ENCODE measurements at places on chromosomes 2 and 18.

DNA sequence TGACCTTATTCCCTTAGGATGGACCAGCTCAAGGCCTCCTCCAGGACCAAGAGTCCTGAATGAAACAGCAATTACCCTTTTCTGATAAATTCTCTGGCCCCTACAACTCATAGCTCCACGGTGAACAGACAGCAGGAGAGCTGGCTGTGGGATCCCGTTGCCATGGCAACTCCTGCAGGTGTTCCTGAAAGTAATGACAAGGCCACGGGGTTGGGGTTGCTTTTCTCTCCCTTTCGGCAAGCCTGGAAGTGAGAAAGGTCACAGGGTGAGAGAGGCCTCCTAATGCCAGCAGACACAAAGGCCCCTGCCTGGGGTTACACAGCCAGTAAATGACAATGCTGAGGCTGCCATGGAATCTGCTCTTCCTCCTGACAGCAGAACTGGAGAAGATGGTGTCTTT, 403.0 kb downstream of the NBAS start:
- H3K27ac ChIP-seq, result no peak overlapping the region
- H3K36me3 ChIP-seq, result no peaks in the 10 kb centered on the region
- peak; percentile 51 for DNase-seq
- no peak overlapping the region for H3K4me3 ChIP-seq

GRCh38 chr2:216215658-216216390, 106.7 kb downstream of the XRCC5 start:
- H3K27ac ChIP-seq, result no peak overlapping the region
- H3K27me3 ChIP-seq, result no peaks in the 10 kb centered on the region
- peaks cover 5% of the 10 kb centered on the region for H3K4me1 ChIP-seq
- no peak overlapping the region for H3K4me3 ChIP-seq

GRCh38 chr18:56933472-56933871, 213.4 kb upstream of the BOD1L2 start:
- no peaks in the 10 kb centered on the region for H3K36me3 ChIP-seq
- no peaks in the 10 kb centered on the region for H3K27me3 ChIP-seq
- no peak overlapping the region for H3K4me3 ChIP-seq

- peak overlapping the region; percentile 91 for H3K27ac ChIP-seq
- peak; percentile 70 for DNase-seq
- H3K36me3 ChIP-seq, result no peaks in the 10 kb centered on the region
- no peak overlapping the region for H3K4me3 ChIP-seq
- peaks cover 8% of the 10 kb centered on the region for H3K4me1 ChIP-seq
- no peaks in the 10 kb centered on the region for H3K27me3 ChIP-seq
Measured at GRCh38 chr2:2787301-2787907, 456.3 kb upstream of the MYT1L start.

GRCh38 chr2:109415581-109416013, 198.2 kb downstream of the SEPTIN10 start:
- H3K4me1 ChIP-seq, result no peaks in the 10 kb centered on the region
- no peak overlapping the region for H3K27ac ChIP-seq

DNA sequence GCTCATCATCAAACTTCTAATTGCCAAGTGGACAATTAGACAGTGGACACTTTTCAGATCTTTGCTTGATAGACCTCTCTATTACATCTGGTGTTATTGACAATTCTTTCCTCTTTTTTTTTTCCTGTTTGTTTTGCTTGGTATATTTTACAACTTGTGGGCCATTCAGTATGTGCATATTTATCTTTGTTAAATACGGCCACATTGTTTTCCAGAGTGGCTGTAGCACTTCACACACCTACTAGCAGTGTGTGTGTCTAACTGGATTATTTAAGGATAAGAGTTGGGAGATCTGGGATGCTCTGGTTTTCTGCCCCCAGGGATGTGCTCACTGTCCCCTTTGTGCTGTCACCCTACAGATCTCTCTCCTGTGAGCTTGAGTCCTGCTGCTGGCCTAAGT, 4.1 kb upstream of the SLC4A5 start:
- no peak overlapping the region for H3K27ac ChIP-seq
- H3K4me3 ChIP-seq, result no peak overlapping the region
- no peak for DNase-seq
- no peaks in the 10 kb centered on the region for H3K4me1 ChIP-seq

GRCh38 chr2:23241121-23241520, 143.9 kb upstream of the KLHL29 start:
- H3K4me3 ChIP-seq, result no peak overlapping the region
- no peak overlapping the region for H3K27ac ChIP-seq
- H3K27me3 ChIP-seq, result no peaks in the 10 kb centered on the region
- peaks cover 3% of the 10 kb centered on the region for H3K4me1 ChIP-seq

DNA sequence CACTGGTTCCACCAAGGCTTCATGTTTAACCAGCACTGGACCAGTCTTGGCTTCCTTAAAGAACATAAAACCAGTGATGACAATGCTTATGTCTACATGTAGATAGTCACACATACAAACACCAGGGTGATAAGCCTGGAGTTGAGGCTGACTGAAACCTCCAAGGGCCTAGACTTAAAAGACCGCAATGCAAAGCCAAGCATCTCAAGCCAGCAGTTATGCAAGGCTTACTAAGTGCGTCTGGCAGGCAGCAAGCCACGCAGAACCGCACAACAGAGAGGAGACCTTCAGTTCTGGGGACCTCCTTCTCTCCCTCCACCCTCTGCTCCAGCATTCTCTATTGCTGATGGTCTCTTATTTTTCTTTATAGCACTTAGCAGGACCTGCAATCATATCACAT, 63.2 kb upstream of the ACAA2 start:
- DNase-seq, result no peak
- H3K36me3 ChIP-seq, result no peaks in the 10 kb centered on the region
- no peaks in the 10 kb centered on the region for H3K27me3 ChIP-seq
- peaks cover 3% of the 10 kb centered on the region for H3K4me1 ChIP-seq
- no peak overlapping the region for H3K27ac ChIP-seq

DNA sequence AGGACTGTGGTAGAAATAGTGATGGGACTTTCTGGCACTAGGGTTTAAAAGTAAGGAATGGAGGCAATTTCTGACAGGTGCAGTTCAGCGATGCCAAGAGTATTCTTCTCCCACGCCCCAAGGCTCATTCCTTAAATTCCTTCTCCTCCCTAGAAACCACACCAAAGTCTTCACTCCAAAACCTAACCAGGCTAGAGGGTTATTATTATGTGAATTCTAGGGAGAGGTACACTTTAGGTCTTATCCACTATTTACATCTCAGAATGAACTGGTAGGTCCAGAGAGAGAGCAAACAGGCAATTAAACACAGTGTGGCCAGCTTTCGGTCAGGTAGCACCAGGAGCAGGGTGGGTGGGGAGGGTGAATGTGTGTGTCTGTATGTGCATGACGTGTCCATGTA, 11.4 kb downstream of the IL1F10 start:
- H3K4me1 ChIP-seq, result no peaks in the 10 kb centered on the region
- no peak overlapping the region for H3K27ac ChIP-seq
- no peak overlapping the region for H3K4me3 ChIP-seq
- H3K36me3 ChIP-seq, result no peaks in the 10 kb centered on the region
- DNase-seq, result peak; percentile 20

DNA sequence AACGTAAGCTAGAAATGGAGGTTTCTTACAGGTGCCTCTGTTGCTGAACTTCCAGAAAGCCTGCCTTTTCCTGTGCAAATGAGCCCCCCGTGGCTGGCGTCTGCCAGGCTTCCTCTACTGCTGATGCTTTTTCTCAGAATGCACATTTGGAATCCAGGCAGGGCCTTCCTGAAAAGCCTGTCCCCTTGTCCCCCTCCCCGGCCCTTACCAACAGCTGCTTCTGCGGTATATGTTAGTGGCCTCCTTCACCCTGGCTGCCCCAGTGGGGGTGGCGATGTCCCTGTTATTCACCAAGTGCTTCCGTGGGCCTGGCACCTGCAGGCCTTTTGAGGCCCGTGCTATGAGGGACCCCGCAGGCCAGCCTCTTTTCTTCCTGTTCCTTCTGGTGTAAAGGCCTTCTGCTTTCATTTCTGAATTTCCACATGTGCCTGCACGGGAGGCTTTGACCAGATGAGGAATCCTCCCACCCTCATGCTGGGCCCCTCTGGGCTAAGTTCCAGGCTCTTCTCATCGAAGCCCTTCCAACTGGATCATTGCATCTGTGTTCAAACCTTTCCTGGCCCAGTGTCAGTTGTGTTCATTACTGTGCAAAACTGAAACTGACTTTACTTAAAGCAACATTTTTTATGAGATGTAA, 10.4 kb downstream of the CNDP2 start:
- H3K4me3 ChIP-seq, result no peak overlapping the region
- no peak for DNase-seq

DNA sequence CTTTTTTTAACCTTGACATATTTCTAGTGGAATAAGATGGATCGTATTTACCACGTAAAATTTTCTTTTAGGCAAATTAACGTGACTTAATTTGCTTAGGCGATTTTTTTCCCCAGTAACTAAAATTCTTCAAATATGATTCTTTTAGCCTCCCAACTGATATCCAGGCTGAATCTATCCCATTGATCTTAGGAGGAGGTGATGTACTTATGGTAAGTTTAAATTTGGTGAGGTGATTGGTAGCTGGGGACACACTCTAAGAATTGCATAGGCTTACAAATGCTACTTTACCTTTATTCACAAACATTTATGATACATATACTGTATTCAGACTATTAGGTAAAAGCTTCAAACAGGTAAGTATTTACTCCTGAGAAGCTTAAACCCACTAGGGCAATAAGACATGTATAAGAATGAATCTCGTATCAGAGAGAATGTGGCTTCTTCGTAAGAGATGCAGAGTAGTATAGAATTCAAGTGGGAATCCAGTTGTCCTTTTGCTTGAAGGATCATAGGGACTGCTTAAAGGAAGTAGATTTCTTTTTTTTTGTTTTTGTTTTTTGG, 3.8 kb downstream of the DDX1 start:
- H3K4me1 ChIP-seq, result no peaks in the 10 kb centered on the region
- H3K27ac ChIP-seq, result no peak overlapping the region
- H3K4me3 ChIP-seq, result no peak overlapping the region
- no peak for DNase-seq

DNA sequence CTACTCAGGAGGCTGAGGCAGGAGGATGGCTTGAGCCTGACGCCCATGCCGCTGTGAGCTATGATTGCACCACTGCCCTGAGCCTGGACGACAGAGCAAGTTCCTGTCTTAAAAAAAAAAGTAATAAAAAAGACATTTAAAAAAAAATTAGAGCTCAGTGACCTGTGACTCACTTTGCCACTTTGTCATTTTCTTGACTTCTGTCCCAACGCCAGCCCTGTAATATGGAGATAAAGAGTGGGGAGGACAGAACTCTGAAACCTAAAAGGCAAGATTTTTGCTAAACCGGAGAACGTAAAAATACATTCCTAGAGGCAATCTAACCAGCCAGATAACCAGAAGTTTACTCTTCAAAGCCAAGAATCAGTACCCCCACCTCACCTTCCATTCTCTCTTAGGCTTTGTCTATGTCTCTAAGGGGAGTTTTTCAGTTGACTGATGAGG, 49.0 kb downstream of the PRKRA start:
- DNase-seq, result no peak
- H3K4me3 ChIP-seq, result no peak overlapping the region
- no peak overlapping the region for H3K27ac ChIP-seq
- no peaks in the 10 kb centered on the region for H3K36me3 ChIP-seq
- H3K27me3 ChIP-seq, result no peaks in the 10 kb centered on the region

- H3K36me3 ChIP-seq, result no peaks in the 10 kb centered on the region
- no peak overlapping the region for H3K4me3 ChIP-seq
- peaks cover 10% of the 10 kb centered on the region for H3K4me1 ChIP-seq
- no peak overlapping the region for H3K27ac ChIP-seq
Measured at GRCh38 chr2:128489526-128490273, 171.0 kb upstream of the HS6ST1 start.

DNA sequence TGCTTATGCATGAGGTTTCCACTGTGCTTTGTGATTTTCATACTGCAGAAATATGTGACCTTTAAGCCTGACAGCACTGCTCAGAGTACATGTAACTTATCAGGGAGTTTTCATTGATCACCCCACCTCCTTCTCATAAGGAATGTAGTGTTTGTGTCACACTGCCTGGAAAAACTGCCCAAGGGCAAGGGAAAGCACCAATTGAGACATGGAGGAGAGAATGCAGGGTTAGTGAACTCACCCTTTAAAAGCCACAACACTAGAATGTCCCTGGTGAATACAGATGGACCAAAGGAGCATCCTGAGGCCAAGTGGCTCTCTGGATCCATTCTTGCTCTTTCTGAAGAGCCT, 147.2 kb upstream of the SPATS2L start:
- H3K27ac ChIP-seq, result peak overlapping the region; percentile 90
- peaks cover 10% of the 10 kb centered on the region for H3K4me1 ChIP-seq
- peak; percentile 92 for DNase-seq

DNA sequence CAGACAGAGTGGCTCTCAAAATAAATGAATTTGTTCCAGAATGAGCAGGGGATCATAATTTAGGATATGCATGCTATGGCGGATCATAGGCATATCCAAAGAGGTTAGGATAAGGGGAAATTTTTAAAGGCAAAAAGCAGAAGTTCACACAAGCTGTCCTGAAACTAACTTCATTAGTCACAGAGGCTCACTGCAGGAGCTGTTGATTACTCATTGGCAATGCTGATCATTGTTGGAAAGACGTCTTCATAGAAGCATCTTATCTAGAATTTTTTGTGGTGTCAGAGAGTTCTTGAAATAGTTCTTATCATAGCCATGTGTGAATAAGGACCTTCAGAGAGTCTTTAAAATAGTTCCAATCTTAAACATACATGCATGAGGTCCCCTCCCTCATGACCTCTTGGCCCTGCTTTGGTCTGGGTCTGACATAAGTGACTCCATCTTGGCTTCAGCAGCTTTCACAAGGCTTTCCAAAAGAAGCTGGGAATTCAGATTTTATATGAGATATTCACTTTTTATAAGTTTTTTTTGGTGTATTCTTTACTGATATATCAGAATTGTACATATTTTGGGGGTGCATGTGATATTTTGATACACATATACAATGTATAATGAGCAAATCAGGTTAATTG, 7.5 kb upstream of the CCDC195 start:
- DNase-seq, result no peak
- H3K4me1 ChIP-seq, result no peaks in the 10 kb centered on the region
- H3K4me3 ChIP-seq, result no peak overlapping the region
- no peaks in the 10 kb centered on the region for H3K27me3 ChIP-seq

GRCh38 chr2:152790883-152791282, 72.5 kb downstream of the ARL6IP6 start:
- H3K4me1 ChIP-seq, result no peaks in the 10 kb centered on the region
- no peaks in the 10 kb centered on the region for H3K36me3 ChIP-seq
- H3K27me3 ChIP-seq, result no peaks in the 10 kb centered on the region
- no peak for DNase-seq

DNA sequence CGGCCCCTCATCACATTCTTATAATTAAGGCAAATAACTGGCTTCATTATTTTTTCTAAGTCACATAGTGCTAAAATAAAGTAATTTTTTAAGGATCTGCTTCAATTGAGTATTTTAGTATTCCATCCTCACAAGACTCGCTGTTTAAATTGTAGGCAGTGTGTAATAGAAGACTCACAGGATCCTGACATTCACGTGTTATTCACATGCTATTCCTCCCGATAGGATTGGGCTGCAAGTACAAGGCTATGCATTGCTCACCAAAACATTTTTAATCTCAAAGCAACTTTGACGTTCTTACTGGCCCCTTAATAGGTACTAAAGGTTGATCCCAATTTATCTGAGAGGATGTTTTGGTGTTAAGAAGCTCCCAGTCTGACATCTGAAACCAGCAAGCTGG, 127.6 kb upstream of the L3MBTL4 start:
- no peak overlapping the region for H3K4me3 ChIP-seq
- H3K4me1 ChIP-seq, result no peaks in the 10 kb centered on the region
- H3K27ac ChIP-seq, result no peak overlapping the region
